Activated CD4-positive, alpha-beta T cell treated with anti-CD3 and anti-CD28 coated beads for 24 hours (primary cell): ENCODE measurements at places on chromosomes 2 and 18.

- DNase-seq: no peak
Measured at GRCh38 chr2:231688719-231689118, 19.6 kb upstream of the PTMA start.

DNA sequence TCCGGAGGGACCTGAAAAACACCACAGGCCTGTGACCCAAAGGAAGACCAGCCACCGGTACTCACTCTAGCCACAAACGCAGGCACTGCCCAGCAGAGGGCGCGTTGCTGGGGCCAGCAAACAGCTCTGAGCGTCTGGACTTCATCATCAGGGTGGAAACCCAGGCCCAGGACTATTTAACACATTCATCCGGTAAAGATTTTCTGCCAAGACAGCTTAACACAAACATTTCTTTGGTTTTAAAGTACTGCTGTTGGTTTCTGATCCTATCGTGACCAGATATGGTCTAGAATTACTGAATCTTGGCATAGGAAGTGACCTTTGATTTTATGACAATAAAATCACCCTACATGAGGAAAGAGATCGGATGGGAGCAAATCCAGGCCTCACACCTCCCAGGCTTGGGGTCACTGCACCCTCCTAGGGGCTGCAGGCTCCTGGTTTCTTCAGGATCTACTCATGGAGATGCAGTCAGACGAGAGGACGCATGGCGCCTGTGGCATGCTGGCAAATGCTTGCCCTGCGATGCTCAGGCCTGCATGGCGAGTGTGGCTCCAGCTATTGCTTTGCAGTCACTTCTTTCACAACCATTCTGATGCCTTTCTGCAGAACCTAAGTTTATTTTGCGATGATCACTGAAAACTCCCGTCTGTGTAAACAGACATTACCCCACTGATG lies 130.4 kb downstream of the COL4A4 start:
- peak; percentile 17 for DNase-seq

GRCh38 chr2:214220251-214220650 lies 190.6 kb upstream of the VWC2L start:
- DNase-seq: no peak

DNA sequence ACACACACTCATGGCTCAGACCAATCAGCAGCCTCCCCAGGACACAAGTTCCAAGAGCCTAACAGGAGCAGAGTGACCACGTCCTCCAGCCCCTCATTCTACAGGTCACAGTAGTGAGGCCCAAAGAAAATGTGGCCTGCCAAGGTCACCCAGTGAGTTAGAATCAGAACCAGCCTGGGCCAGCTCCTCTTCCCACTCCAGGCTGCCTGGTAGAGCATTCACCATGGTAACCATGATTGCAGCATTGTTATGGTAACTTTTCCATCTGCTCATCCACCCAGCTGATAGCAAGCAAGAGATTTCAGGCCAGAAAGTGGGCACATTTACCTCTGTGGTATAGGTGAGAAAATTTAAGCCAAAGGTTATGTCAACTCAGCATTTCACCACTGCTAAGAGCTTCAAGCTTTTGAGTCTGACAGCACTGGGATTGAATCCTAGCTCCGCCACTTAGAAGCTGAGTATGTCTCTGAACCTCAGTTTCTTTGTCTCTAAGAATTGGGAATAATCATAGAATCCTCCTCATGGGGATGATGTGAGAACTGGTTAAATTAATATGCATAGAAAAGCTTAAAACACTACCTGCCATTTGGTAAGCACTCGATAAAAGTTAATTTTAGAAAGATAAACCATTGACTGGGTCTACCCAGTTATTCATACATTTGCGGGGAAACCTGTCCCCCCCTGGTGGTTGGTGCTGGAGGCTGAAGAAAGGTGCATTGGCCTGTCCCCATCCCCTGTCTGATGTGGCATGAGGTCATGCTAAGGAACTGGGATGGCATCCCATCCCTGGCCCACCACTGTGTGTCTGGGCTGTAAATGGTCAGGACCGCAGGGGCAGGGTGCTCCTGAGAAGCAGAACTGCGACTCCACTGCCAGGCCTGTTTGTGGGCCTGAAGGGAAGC lies 181.5 kb downstream of the KLHL29 start:
- peak; percentile 13 for DNase-seq

DNA sequence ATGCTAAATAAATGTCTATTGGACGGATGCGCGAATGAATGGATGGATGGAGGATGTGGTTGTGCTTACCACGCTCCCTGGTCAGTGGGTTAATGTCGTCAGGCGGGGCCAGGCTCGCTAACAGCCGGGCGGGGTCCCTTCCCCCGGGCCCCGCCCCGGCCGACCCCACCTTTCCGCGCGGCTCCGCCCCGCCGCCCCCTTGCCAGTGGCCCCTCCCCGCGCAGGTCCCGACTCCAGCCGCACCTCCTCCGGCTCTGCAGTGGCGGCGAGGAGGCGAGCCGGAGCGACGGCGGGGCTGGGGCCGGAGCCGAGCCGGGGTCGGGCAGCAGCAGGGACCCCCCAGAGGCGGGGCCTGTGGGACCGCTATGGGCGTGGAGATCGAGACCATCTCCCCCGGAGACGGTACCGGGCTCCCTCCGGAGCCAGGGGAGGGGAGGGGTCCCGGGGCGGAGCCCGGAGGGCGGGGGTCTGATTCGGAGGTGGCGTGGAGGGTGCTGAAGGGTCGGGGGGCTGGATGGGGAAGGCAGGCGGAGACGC lies at the start of gene FKBP1B:
Gene FKBP1B (plus strand): TSS at position 257 of the 537 bp plus-strand sequence. CDS start 109 bp downstream, at position 366.
- no peak for DNase-seq

DNA sequence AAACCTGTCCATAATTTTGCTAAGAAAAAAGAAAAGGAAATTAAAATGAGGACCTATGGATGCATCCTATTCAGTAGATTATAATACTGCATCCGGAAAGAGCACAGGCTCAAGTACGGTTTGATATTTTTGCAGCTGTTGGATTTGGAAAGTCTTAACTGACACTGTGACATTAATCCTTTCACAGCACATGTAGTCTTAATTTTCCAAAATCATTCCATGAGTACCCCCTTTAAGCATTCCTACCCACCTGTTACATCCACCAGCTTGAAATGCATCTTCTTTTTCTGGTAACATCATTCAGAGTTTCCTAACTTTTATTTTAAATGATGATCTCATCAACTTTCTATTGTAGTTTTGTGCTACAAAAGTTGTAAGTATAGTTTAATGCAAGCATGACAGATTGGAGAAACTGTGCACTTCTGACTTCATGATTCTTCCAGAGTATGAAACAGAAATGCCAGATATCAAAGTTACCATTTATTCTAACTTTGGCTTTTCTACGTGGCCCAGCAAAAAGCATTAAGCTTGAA lies 113.5 kb downstream of the ESCO1 start:
- DNase-seq: no peak

DNA sequence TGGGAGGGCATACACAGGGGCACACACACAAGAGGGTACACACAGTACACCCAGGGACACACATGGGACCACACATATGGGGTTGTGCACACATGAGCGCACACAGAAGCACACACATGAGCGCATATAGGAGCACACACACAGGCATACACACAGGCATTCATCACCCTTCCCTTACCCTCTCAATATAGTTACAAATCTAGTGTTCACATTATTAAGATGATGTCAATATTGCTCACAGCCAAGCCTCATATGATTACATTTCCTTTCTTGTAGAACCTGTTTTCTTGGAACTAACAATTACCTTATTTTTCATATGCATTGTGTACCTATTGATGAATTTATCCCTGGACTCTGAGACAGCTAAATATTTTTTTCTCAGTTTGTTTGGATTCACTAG lies 156.7 kb downstream of the FHOD3 start:
- DNase-seq: no peak

GRCh38 chr18:28136071-28136470 lies 40.9 kb downstream of the CDH2 start:
- no peak for DNase-seq

DNA sequence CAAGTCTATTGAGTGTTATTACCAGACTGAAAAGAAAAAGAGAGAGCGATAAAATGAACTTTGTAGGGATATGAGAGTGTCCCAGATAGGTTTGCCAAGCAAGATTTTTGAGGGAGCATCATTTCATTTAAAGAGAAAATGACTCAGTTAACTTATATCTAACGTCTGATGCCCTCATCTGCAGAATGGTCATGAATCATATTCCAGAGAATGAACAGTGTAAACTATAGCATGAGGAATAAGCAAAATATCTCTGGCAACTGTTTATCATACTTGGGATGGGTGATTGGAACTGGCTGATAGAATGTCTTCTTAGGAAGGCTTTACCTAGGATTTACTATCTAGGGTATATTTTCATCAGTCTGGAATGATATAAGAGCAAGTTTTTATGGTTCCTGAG lies 289.4 kb downstream of the CMPK2 start:
- DNase-seq: no peak

DNA sequence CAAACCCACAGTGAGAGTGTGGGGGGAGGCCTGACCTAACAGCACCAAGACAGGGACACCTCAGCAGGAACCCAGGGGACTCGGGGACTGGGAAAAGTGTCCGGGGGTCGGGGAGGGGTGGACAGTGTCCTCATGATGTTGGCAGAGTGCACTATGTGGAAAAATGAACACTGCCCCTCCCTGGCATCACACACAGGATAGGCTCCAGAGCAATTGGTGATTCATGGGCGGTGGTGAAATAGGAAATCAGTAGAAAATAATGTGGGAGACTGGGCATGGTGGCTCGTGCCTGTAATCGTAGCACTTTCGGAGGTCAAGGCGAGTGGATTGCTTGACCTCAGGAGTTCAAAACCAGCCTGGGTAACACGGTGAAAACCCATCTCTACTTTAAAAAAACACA lies 3.6 kb upstream of the ANO7 start:
- DNase-seq: no peak

DNA sequence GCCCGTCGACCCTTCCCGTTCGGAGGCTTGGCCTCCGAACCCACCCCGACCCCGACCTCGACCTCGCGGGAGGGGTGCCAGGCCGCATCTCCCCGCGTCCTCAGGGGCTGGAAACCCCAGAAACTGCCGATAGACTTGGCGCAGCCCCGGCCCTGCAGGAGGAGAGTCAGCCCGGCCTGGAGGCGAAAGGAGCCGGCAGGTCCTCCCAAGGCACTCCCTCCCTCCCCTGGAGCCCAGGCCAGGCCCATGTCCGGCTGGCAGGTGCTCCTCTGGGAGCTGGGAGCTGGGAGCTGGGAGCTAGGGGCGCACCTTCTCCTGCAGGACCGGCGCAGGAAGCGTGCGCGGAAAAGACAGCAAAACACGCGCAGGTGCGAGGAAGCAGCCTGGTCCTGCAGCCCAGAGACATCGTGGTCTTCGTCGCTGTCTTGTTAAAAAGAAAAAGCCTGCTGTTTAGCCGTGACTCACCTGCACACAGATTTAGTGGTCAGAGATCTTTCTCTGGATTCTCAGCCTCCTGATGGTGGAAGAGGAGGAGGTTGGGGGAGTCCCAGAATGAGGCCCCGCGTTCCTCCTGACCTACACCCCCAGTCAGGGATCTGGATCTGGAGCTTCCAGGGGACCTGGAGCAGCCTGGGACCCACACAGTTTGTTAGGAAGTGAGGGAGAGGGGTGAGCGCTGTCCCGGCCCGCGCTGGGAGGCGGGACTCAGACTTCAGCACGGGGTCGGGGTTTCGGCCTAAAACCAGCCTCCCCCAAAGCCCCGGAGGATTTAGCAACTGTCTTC lies 660 bp upstream of the MBP start:
- no peak for DNase-seq

DNA sequence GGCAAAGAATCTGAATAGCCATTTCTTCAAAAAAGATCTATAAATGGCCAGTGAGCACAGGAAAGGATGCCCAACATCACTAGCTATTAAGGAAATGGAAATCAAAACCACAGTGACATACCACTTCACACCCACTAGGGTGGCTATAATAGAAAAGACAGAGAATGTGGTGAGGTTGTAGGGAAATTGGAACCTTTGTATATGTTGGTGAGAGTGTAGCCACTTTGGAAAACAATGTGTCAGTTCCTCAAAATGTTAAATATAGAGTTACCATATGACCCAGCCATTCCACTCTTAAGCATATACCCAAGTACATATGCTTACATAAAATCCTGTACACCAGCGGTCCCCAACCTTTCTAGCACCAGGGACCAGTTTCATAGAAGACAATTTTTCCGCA lies 152.8 kb downstream of the SMAD2 start:
- DNase-seq: no peak

GRCh38 chr18:484749-485464 lies 15.6 kb downstream of the COLEC12 start:
- DNase-seq: no peak

- DNase-seq: no peak
Measured at GRCh38 chr18:36633961-36634412, 194.8 kb downstream of the TPGS2 start.

DNA sequence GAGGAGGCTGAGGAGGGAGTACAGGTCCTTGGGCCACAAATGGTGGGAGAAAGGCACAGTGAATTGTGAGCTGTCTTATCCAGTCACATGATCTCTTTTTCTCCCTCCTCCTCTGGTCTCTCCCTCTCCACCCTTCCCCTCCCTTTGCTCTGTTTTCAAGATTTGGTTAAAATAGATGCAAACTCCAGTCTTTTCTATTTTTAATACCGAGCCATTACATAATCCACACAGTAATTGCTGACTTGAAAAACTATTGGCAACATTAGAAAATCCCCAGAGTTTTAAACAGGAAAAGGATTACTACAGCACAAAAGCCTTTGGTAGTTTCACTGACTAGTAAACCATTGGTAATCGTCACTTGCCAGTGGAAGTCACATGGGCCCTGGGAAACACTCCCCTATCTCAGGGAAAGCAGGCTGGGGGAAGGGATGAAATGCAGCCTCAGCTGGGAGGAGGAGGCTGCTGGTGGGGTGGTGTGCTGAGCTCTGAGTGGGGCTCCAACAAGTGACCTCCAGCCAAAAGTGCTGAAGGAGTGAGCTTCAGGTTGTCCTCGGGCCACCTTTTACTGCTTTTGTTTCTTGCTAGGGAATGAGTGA lies 57.4 kb upstream of the PCBP1 start:
- no peak for DNase-seq

GRCh38 chr2:232146294-232146693 lies 184.8 kb downstream of the DIS3L2 start:
- no peak for DNase-seq

DNA sequence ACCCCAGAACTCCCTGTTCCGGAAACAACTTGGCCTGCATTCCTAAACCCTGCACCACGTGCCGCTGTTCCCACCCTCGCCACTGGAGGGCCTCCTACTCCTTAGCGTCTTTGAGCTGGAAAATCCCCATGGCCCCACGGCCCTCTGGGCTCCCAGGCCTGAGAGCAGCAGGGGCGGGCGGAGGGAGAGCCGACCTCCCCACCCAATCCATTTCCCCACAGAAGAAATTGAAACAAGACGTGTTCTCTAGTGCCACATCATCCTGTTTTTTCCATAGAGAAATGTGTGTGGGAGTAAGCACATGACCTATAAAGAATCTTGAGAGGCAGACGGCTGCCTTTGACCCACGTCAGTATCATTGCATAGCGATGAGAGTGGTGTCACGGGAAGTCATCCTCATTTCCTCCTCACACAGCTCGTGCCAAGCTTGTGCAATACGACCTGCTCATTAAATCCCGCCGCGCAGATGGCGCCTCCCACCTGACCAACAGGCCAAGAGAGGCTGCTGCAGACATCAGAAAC lies 79.2 kb downstream of the LAMA1 start:
- no peak for DNase-seq

GRCh38 chr2:237132799-237133198 lies 47.1 kb downstream of the COPS8 start:
- DNase-seq: no peak
